ENCODE measurements at places on chromosomes 1 and 21.

GRCh38 chr21:34890724-34891612 is 158.1 kb downstream of the RUNX1 start:
- DNase-seq, result no peak

GRCh38 chr1:205285381-205286101 is 36.0 kb downstream of the NUAK2 start:
- DNase-seq, result no peak

- DNase-seq, result no peak
These were observed 118.9 kb downstream of the HHAT start for GRCh38 chr1:210447456-210448057.

DNA sequence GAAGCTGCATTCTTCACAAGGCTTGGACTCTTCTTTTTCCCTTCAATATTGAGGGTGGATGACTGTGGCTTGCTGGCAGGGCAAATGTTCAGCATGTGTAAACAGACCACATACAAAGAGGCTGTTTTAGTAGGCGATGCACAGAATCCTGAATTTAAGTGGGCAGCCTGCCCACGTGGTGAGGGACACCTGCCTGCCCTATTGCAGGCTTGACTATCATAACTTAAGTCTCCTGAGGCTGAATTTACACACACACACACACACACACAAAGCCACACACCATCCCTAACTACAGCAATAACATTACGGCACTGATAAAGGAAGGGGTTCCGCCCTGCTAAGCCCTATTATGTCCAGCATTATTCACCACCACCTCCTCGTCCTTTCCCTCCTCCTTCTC is 15.9 kb downstream of the SYT2 start:
- DNase-seq, result no peak

GRCh38 chr1:90192408-90192807 is 197.5 kb downstream of the ZNF326 start:
- DNase-seq, result no peak

DNA sequence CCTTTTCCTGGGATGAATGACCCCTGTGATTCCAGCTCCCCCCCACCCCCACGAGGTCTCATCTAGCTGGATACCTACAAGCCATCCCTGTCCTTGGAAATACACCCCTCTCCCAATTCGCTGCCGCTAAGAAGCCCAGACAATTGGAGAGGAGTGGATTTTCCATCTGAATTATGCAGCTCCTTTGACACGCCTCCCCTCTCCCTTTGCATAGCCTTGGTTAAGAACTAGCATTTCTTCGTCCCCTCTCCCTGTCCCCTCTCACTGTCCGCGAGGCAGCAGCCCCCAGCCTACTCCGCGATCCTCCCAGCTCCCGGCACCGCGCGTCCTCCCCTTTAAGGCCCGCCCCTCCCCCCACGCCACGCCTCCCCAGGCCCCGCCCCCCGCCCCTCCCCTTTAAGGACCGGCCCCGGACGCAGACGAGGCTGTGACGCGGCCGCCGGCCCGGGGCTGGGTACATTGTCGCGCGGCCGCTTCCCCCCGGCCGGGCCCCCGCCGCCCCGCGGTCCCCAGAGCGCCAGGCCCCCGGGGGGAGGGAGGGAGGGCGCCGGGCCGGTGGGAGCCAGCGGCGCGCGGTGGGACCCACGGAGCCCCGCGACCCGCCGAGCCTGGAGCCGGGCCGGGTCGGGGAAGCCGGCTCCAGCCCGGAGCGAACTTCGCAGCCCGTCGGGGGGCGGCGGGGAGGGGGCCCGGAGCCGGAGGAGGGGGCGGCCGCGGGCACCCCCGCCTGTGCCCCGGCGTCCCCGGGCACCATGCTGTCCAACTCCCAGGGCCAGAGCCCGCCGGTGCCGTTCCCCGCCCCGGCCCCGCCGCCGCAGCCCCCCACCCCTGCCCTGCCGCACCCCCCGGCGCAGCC is at the start of gene MAPKAPK2:
MAPKAPK2 (plus strand) TSS at position 428 of the 856 bp plus-strand sequence; CDS start at position 753, 325 bp downstream.
- peak; percentile 54 for DNase-seq

DNA sequence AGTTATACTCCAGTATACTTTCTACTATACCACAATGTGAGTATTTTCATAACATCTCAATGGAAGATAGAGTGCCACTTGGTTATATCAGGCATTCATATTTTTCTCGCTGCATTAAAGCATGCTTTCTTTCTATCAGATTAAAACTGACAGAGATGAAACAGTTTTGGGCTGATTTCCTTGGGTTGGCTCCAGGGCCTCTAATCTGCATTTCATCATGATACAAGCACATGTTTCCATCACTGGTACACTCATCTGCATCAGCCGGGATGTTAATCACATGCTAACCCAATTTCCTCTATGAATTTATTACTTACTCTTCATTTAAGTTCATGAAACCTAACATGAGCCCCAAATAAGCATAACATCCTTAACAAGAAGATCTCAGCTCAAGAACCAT is 289.0 kb upstream of the DAB1 start:
- no peak for DNase-seq

GRCh38 chr1:6321205-6321604 is 60.3 kb upstream of the GPR153 start:
- DNase-seq, result no peak

GRCh38 chr1:164718821-164719220 is 159.8 kb downstream of the PBX1 start:
- DNase-seq, result no peak

DNA sequence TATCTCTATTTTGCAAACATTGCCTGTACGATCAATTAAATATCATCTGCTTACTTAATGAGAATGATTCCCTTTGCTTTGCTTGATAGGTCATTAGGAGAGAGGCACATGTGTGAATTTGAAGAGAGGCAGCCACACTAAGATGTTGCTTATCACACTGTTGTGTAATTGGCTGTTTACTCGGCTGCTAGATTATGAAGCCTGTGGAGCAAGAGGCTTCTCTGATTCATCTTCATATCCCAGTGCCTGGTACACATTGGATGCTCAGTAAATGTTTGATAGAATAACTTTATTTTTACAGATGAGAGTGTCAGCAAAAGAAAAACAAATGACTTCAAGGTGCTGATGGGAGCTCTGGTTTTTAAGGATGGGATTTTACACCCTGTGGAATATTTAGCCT is 156.2 kb upstream of the C8B start:
- DNase-seq, result no peak

- no peak for DNase-seq
These were observed 28.1 kb upstream of the LMO4 start for GRCh38 chr1:87300628-87301027.

DNA sequence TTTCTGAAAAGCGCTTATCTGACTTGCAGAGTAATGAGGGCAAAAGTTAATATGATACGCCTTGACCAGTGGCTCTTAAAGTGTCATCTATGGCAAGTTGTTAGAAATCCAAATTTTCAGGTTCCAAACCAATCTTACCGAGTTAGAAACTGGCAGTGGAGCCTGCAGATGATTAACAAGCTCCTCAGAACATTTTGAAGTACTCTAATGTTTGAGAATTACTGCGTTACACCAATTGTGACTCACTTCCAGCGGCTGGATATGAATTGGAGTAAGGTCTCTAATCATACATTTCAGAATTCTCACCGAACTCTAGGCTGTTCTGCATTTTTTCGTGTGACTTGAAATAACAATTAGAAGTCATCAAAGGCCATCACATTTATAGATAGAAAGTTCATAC is 73.5 kb upstream of the TMPRSS15 start:
- no peak for DNase-seq

GRCh38 chr1:26237230-26237966 is 3.4 kb downstream of the CEP85 start:
- DNase-seq, result no peak

GRCh38 chr21:31894457-31894856 is 21.6 kb downstream of the HUNK start:
- DNase-seq, result no peak

- DNase-seq, result no peak
These were observed 9.8 kb upstream of the FNBP1L start for GRCh38 chr1:93437976-93438605.

GRCh38 chr1:205600085-205600484 is 31.7 kb downstream of the ELK4 start:
- DNase-seq, result no peak

- no peak for DNase-seq
These were observed 221.4 kb upstream of the PKN2 start for GRCh38 chr1:88462488-88463261.

- DNase-seq, result no peak
These were observed 3.5 kb downstream of the CELA2A start for GRCh38 chr1:15459771-15460707.

GRCh38 chr1:194026422-194026821 is 840.0 kb upstream of the B3GALT2 start:
- no peak for DNase-seq

DNA sequence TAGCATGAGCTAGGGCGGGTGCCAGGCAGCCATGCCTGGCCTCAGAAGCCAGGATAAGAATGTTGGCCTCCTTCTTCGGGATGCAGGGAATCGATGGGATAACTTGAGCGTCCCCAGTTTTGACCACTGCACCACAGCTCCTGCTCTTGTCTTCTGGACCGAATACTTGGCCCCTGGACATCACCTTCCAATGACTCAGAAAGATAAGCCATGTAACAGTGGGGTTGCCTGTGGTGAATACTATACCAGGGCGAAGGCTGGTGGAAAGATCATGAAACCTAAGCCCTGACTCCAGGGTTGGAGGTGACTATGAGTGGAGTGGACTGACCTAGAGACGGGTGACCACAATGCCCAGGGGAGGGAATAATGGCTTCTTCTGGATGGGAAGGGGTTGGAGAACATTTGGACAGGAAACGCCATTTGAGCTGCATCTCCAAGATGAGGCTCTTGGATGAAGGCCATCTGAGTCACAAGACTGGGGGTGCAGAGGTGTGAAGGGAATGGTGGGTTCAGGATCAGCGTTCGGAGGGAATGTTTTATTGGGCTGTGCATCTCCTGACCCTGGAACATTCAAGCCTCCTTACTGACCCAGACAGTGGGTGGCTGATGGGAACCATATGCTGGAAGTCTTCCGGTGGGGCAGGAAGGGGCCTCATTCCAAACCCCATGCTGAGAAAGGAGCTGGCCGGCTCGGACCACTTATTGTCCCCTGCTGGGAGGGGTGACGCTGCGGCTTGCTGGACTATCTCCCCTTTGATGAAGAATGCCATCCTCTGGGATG is 18.5 kb upstream of the KCNE2 start:
- DNase-seq, result no peak

GRCh38 chr1:21060523-21060922 is 116.2 kb downstream of the EIF4G3 start:
- DNase-seq, result no peak

- no peak for DNase-seq
These were observed 113.1 kb upstream of the BMP8A start for GRCh38 chr1:39378377-39378776.

DNA sequence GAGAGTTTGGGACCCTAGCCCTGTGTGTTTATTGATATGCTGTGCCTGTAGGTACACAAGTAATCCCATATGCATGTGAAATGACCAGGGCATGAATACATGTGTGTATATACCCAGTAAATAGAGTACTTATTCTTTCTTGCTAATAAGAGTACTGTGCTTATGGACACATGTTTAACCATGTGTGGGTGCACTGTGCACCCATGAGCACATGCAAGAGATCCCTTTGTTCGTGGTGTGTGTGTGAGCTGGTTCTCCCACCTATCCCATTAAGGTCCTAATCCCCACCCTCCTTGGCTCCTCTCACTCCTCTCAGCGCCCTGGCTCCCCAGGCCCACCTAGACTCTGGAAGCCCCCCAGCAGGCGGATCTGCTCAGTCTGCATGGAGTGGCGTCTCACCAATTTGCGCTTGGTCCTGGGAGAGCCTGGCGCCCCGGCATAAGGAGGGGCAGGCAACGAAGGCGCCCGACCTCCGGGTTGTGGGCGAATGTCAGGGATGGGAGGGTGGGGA is 2.2 kb upstream of the LIX1L start:
- DNase-seq, result no peak

DNA sequence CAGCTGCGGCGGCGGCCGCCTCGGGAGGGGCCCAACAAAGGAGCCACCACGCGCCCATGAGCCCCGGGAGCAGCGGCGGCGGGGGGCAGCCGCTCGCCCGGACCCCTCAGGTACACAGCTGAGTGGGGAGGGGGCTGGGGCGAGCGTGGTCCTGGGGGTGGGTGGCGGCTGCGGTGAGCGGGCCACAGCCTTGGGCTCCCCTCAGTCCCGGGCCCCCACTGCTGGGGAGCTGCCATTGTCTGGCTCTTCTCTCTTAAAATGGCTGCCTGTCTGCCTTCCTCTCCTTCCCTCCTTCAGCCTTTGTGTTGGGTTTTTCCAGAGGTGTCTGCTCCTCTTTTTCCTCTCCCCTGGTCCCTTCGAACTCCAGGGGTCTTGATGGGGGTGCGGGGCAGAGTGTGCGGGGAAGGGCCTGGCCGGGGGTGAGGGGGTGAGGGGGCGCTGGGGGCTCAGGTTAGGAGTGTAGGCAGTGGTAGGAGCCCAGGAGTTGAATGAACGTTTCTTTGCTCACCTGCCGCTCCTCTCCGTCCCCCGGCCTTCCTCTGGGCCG is 1.7 kb downstream of the ARID1A start:
- DNase-seq, result no peak

DNA sequence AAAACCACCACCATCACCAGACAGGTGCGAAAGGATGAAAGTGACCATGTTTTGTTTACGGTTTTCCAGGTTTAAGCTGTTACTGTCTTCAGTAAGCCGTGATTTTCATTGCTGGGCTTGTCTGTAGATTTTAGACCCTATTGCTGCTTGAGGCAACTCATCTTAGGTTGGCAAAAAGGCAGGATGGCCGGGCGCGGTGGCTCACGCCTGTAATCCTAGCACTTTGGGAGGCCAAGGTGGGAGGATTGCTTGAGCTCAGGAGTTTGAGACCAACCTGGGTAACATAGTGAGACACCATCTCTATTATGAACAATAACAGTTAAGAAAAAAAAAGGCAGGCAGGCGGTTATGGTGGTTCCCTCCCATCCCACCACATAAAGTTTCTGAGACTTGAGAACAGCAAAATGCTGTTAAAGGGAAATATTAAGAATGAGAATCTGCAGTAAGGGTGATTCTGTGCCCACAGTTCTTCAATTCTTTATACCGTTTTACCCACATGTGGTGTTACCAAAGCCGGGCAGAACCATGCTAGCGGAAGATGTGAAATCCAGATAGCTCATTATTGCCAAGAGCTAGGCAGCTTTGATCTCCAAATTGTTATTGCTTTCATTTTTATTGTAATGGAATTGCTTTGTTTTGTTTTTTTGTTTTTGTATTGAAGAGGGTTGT is 34.5 kb upstream of the TDRD10 start:
- DNase-seq, result no peak

DNA sequence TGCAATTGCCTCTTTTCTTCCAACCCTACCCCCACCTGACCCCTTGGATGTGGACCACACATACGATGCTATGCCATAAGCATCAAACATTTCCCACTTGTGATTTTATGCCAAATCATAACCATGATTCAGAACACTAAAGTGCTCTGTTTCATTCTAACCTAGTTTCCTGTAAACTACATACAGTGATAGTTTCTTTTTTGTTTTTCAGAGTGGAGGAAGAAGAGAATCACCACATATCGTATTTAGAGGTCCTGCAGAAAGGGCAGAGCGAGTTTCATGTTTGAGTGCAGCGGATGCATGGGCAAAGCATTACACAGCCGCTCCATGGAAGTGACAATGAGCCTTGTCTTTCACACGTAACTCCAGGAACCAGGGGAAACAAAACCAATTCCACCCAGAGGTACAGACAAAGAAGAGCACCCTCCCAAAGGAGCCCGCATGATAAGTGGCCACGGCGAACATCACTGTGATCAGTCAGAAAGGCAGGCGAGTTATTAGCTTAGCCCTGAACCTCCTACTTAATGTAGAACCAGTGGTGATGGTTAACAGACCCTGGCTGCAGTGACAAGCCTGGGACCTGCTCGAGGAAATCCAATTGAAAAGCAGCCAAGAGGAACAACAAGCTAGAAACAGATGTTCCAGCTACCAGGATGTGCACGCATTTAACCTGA is 64.0 kb upstream of the ZNF281 start:
- no peak for DNase-seq
